ENCODE measurements at places on chromosomes 6 and 20.
A peak's percentile ranks its signal among the peaks of the same experiment; 100 is the strongest.

DNA sequence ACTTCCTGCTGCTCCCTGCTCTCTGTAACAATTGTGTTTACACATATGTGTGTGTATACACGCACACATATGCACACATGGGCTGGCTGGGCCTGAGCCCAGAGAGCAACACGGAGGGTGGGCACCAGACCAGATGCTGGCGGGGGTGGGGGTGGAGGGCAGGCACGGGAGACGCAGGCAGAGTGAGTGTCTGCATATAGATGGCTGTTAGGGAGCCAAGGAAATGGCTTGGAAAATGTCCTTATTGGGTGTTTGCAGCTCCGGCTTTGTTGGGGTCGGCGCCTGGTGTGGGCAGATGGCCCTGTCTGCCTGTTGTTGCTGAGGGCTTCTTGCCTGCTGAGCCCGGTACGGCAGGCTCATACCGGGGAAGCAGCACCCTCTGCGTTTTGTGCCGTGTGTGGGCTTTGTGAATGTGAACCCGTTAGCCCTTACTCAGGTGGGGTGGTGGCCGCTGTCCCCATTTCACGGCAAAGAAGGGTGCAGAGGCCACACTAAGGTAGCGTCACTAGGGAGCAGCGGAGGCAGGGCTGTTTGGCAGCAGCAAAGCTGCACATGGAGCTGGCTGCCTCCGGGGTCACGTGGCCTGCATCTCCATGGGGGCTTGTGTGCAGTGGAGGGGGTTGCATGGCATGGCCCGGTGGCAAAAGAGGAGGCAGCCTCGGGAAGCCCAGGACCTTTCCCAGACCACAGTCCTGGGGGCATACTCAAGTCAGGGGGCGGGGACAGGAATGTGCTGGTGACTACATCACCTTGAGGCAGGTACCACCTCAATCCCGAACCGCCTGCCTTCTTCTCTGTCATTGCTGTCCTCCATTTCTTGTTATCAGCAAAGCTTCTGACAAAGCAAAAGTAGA is 47.4 kb upstream of the SRF start:
- no peak for DNase-seq

DNA sequence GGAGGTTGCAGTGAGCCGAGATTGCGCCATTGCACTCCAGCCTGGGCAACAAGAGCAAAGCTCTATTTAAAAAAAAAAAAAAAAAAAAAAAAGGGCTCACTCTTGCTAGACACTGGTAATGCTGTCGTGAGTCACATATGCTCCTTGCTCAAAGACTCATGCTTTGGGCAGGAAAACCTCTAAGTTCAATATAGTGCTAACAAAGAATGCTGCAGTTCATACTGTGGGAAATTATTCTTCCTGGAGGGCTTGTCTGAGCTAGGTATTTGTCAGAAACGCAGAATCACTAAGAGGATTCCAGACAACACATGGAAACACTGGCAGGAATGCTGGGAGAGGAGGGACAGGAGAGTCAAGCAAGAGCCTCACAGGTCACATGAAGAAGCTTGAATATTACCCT is 2.3 kb upstream of the LYRM2 start:
- no peak for DNase-seq

DNA sequence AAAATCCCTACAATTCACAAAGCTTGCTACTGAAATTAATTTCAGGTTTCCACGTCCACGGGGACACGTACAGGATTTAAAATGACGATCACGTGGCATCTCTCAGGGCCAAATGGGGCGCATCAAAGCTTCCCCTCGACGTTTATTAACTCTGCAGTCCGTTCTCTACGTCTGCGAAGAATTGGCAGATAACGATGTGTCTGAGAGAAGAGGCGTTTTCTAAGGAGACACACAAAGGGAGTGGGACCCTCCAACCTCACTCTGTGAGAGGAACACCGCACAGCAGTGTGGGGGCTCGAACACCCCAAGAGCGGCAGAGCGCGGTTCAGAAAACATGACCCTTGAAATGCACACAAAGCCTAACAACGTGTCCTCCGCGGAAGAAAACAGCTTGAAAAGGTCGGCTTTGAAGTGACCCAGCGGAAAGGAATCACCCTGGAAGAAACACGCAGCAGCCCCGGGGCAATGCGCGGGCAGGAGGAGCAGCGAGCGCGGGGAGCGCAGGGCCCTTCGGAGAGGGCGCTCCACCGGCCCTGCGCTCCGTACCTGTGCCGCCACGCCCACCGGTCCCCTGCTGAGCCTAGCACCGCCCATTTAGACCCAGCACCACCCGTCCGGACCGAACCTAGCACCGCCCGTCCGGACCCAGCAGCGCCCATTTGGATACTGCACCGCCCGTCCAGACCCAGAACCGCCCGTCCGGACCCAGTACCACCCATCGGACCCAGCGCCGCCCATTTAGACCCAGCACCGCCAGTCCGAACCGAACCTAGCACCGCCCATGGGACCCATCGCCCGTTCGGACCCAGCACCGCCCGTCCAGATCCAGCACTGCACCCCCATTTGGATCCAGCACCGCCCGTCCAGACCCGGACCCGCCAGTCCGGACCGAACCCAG is 1.1 kb upstream of the AFDN start:
- DNase-seq, result no peak

- no peak for DNase-seq
Measured at GRCh38 chr20:63738687-63739129, 868 bp upstream of the SLC2A4RG start.

DNA sequence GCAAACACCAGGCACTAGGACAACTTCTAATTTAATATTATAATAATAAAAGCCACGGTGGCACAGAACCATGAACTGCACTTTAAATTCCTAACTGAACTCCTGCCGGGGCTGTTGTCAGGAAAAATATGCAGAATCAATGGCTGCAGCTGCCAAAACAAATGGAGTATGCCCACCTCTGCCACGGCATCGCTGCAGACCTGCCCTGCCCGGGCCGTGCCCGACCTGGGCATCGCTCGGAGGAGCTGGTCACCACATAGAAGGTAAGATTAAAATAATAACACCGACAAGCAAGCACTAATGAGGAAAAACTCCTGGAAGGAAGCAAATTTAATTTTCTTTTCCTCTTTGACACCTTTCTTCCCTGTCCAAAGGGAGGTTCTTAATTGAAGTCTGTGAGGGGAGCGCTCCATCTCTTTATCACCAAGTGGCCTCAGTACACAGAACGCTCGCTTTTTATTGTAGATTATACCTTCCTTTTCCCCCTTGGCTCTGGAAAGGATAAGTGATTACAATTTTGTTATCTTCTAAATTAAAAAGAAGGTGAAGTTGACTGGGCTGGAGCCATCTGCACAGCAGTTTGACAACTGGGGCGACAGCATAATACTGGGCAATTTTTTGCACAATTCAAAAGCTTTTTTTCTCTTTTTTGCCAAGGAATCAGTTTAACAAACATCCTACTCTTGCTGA is 351.3 kb downstream of the ZFAND3 start:
- DNase-seq, result peak; percentile 5

DNA sequence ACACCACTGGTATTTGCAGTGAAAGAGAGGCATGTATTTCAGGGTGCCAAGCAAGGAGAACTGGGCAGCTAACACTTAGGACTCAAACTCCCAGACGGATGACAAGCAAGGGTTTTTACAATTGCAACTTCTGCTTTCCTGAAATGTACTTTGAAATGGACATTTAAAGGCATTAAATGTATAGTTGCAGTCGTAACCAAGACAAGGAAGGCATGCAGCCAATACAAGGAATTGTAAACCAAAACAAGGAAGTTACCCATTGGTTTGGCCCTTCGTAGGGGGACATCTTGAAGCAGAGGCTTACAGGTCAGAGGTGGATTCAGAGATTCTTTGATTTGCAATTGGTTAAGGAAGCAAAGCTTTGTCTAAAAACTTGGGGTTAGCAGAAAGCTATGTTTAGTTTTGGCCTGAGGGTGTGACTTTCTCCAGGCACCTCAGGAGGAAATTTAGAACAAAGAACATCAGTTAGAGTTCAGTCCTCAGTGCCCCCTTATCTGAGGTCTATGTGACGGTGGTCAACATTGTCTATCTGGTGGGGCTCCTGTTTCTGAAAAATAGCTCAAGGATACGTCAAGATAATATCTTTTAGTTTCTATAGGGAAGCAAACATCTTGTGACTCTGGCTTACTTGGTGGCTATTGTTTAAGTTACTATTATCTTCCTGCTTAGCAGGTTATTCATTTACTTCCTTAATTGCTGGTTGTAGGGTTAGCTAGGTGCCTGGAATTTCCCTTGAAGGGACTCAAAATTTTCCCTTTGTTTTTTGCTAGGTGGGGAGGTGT is 266.0 kb downstream of the CD83 start:
- no peak for DNase-seq

DNA sequence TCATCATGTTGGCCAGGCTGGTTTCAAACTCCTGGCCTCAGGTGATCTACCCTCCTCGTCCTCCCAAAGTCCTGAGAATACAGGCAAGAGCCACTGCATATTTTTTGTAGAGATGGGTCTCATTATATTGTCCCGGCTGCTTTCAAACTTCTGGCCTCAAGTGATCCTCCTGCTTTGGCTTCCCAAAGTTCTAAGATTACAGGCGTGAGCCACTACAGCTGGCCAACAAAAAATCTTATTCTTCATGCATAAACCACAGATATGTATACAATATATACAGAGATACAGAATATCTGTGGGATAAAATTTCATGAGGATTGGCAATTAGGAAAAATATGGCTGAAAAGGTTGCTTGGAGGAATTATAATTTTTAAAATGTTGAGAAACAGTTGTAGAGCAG is 49.9 kb downstream of the SLC35A1 start:
- DNase-seq, result no peak

GRCh38 chr6:17988422-17988944 is 1.0 kb upstream of the KIF13A start:
- no peak for DNase-seq

GRCh38 chr6:149043476-149044130 is 273.9 kb upstream of the TAB2 start:
- DNase-seq, result no peak

DNA sequence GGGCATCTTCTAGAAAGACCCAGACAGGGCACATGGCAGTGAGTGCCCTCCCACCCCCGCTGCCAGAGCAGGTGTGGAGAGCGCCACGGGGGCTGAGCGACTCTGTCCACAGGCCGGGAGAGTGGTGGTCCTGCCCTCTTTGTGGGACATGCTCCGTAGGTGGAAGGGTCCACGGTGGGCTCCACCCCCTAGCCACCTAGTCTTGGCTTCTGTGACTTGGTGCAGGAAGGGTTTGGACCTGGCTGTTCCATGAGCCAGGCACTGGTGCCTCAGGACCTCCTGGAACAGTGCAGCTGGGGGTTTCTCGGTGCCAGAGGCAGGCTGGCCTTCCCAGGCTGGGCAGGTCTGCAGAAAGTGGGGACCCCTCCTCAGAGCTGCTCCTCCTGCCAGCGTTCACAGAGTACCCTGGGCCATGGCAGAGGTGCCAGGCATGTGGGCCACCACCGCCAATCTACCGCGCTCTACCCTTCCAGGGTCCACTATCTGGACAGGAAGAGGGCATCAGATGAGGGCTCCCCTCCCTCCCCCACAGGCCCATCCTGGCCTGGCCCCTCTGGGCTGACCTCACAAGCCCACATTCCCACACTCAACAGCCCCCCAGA is 23.0 kb downstream of the SLCO4A1 start:
- DNase-seq, result no peak

DNA sequence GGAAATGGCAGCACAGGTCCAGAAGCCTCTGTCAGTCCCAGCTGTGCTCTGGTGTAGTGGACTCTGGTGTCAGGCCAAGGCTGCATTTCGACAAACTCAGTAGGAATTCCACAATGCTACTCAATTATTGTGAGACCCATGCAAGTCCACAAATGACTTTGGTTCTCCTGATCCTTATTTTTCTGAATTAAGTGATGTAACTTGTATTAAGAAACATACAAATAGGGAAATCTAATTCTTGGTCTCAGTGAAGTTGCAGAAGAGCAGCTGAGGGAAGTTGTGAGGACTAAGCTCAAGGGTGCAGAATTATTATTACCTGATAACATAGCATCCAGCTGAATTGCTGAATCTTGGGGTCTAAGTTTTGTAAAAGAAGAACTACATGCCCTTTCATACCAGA is 116.8 kb downstream of the MAFB start:
- DNase-seq, result no peak

DNA sequence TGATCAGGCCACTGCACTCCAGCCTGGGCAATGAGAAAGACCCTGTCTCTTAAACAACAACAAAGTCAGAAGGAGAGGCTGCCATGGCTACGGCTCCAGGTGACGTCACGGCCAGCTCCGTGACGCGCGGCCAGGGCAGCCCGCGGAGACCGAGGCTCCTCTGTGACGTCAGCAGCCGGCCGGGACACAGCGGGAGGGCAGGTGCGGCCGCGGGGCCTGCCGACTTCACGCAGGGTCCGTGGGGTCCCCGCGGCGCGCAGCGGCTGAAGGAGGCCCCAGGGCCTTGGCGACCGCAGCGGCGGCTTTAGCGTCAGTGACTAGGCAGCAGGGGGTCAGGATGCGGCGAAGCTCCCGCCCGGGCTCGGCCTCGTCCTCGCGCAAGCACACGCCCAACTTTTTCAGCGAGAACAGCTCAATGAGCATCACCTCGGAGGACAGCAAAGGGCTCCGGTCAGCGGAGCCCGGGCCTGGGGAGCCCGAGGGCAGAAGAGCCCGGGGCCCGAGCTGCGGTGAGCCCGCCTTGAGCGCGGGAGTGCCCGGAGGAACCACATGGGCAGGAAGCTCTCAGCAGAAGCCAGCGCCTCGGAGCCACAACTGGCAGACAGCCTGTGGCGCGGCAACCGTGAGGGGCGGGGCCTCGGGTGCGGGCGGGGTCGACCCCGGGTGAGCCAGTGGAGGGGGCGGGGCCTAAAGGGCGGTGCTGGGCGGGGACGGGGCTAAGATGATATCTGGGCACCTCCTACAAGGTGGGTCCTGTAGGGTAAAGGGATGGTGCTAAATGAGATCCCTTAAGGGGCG is at the start of gene SPAG4:
Gene SPAG4 (plus strand): TSS at position 163 of the 798 bp plus-strand sequence. CDS start 175 bp downstream, at position 338.
- peak; percentile 96 for DNase-seq

DNA sequence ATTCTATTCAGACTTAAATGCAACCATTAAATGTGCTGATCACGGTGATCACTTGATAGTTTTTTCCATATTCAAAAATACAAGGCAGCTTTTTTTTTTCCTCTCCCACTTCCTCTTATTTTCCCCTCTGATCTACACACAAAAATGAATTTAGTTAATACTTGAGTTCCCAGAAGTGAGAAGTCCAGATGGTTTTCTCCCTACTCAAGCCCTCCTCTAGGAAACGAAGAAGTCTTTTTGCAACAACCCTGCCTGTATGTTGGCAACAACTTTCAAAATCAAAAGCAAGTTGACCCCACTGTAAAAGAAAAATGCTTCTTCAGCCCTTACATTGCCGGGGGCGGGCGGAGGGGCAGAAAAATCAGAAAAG is 24.3 kb downstream of the ARHGAP18 start:
- DNase-seq, result no peak

DNA sequence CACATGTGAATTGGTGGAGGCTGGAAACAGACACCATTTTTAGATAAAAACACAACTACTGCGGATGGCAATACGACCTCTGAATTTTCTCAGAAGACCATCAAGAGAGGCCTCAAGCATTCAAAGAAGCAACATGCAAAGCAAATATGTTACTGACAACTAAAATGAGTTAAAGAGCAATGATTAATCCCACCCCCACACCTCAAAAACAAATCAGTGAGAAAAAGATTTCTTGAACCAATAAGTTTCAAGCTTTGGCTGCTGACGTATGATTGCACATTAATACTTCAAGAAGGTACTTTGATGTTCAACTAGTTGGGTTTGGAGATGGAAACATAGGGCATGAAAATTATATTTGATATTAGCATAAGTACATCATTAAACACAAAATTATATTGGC is 982 bp downstream of the MMUT start:
- no peak for DNase-seq
